Prostate gland (tissue), 2 donors: ENCODE measurements at places on chromosomes 5 and 9. TPM values are rescaled to one million over a fixed set of nuclear protein-coding genes. Genes with fewer than 3 reads are reported as not detected.

Gene OCLN
- total RNA-seq = 20.2 TPM

DNA sequence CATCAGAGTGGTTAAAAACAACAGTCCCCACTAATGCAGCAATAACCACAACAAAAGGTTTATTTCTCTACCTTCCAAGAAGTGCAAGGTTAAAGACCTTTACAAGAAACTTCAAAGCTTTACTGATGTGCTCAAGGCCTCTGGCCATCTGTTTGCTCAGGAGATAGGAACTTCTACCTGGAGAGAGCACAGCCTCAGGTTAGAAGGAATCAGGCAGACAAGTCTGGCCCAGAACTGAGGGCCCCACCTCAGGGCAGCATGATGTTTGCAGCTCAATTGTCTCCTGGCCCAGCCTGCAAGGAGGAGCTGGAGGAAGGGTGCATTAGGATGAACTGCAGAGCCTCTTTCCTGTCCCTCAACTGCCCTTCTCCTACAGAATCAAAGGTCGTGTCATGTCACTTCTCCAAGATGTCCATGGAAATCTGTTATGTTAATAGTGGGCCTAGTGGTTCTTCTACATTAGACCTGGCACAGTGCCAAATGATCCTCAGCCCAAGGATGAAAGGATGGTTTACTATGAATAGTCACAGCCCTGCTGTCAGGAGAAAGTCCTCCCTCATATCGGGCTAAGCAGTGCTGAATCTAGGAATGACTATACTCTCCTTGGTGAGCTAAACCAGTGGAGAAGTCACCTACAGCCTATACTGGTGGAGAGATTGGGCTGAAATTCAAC lies 98.9 kb upstream of the NTRK2 start:
- H3K4me3 ChIP-seq = no peak overlapping the region
- H3K27ac ChIP-seq = no peak overlapping the region
- DNase-seq = no peak
- no peaks in the 10 kb centered on the region for H3K4me1 ChIP-seq
- no peaks in the 10 kb centered on the region for H3K36me3 ChIP-seq

DNA sequence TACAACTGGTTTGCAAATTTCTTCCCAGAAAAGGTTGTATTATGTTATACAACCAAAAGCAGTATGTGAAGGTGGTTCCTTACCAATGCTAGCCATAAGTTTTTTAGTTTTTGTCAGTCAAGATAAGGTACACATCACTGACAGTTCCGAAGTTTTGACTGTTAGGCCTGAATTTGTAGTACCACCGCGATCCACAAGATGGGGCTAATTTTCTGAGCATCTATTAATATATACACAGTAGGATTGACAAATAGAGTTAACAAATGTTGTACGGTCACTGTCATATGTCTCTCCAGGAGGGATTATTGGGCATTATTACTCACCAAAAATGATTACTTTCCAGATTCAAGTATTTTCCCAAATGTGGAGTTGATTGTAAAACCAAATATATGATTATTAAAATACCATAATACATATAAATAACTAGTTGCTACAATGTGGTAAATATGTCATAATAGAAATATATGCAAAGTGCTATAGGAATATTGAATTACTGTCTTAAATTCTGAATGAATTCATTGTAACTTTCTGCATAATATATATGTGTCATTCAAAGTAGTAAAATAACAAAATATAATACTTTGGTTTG lies 28.4 kb upstream of the LRRC19 start:
- H3K4me3 ChIP-seq = no peak overlapping the region
- DNase-seq = peak; percentile 39
- H3K4me1 ChIP-seq = no peaks in the 10 kb centered on the region
- H3K27ac ChIP-seq = no peak overlapping the region

DNA sequence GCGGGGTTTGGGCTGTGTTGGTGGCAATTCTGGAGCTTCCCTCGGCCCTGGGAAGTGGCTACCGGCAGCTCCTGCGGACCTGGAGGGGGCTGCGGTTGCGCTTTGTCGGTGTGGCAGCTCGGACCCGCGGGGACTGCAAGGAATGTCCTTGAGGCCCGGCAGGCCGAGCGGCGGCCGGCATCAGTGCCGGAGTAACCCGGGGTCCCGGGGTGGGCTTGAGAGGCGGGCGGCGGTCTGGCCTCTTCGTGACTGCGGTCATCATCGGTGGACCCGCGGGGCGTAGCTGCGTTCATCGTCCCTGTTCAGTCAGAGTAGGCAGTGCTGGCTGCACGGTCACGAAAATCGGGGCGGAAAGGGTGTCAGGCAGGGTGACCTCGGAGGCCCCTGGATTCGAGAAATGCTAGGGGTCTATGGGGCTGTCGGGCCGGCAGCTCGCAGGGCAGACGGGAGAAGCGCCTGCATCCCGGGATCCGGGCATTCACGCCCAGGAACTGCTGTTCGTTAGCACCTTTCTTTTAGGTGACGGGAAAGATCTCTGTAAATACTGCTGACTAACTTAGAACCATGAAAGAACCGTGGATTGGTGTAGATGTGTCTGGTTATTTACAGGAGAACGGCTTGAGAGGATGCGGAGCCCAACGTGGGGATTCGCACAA lies 474 bp downstream of the HMGCR start:
- DNase-seq = peak; percentile 19
- peaks cover 3% of the 10 kb centered on the region for H3K4me1 ChIP-seq
- peak overlapping the region; percentile 97 for H3K27ac ChIP-seq

DNA sequence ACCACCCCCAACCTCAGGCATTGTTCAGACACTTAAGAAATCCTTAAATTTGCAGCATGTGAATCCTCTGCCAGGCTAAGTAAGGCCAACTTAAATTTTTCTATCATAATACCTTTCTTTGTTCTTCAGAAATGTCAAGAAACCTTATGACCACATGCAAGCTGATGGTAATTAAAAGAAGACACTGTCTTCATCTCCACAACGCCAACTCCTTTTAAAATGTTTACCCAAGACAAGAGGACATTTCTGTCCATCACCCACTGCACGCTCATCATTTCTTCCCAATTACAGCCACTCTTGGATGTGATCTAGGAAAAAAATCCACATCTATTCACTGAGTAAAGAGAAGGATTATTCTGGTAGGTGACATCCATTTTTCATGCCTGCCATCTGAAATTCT lies 6.1 kb upstream of the IFNK start:
- H3K27me3 ChIP-seq = no peaks in the 10 kb centered on the region
- DNase-seq = no peak
- H3K36me3 ChIP-seq = no peaks in the 10 kb centered on the region
- no peak overlapping the region for H3K27ac ChIP-seq
- H3K4me1 ChIP-seq = no peaks in the 10 kb centered on the region
- no peak overlapping the region for H3K4me3 ChIP-seq

DNA sequence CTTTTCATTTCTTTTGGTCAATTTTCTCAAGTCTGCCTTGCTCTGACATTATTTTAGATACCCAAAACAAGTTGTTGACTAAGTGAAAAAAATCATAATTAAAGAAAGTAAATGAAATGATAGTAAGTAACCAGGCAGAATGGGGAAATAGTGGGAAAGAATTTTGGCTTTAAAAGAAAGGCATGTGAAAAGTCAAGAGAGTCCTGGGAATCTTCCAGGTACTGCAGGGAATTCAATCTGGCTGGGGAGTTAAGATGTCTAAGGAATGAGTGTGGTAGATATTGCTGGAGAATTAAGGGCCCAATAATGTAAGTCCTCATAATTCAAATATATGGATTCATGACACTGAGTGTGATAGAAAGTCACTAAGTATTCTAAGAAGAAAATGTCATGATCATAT lies 123.1 kb upstream of the PAPPA start:
- DNase-seq = no peak
- H3K4me3 ChIP-seq = no peak overlapping the region
- H3K27me3 ChIP-seq = no peaks in the 10 kb centered on the region

DNA sequence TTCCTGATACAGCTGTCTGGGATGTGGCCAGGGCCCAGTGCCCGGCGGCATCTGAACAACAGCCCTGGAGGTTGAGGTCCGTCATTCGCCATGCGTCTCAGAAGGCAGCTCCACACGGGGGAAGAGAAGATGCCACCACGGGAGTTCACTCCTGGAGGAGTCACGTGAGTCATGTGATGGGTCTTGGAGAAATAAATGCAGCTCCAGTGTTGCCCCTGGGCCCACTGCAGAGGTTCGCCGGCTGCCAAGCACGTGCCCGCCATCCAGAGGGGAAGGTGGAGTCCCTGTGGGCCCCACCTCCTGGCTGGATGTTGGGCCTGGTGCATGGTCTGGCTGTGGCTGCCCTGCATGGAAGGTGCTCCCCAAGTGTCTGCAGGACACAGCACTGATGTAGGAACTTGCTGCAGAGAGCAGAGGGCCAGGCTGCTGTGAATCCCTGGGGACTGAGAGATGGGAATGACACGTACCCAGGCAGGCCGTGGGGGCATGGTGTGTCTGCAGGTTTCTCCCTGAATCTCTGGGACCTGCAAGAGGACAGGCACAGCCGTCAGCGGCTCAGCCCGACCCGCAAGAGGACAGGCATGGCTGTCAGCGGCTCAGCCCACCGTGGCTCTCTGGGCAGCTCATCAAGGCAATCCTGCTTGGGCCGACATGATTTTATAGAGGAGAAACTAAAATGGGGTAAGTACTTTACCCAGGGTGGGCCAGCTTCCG lies 418.3 kb upstream of the IRX4 start:
- no peaks in the 10 kb centered on the region for H3K27me3 ChIP-seq
- H3K36me3 ChIP-seq = no peaks in the 10 kb centered on the region
- no peak overlapping the region for H3K4me3 ChIP-seq
- DNase-seq = no peak

DNA sequence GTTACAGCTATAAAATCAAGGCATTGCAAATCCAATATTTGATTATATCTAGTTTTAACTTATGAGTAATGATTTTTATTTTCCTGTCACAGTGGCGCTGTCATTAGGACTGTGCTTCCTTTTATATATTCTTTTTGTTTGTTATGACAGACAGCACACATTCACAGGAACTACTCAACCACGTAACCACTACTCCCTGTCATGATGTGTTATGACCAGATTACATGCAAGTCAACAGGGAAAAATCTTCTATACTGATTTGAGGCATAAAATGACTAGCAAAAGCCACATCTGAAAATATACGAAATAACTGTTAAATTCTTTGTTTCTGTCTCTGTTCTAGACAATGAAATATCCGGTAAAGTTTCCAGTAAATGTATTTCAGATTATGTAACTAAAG lies 25.4 kb downstream of the SREK1 start:
- no peaks in the 10 kb centered on the region for H3K27me3 ChIP-seq
- H3K4me3 ChIP-seq = no peak overlapping the region
- H3K4me1 ChIP-seq = no peaks in the 10 kb centered on the region
- DNase-seq = no peak

DNA sequence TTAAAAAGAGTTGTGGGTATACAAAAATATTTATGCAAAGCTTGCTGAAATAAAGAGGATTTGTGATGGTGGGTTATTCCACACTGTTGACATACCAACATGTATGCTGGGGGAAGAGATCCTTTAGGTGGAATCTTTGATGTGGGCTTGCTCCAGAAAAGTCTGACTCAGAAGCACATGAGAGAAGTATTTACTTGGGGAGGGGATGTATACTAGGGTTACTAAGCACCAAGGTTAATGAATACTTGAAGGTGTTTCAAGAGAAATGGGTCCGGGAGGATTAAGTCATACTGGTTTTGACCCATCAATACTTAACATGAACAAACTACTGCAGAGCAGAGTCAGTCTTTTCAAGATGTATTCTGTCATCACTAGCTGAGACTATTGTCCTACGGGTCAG lies 316.4 kb upstream of the GRIN3A start:
- H3K27ac ChIP-seq = no peak overlapping the region
- H3K4me3 ChIP-seq = no peak overlapping the region
- no peak for DNase-seq
- no peaks in the 10 kb centered on the region for H3K4me1 ChIP-seq
- H3K36me3 ChIP-seq = no peaks in the 10 kb centered on the region
- no peaks in the 10 kb centered on the region for H3K27me3 ChIP-seq

DNA sequence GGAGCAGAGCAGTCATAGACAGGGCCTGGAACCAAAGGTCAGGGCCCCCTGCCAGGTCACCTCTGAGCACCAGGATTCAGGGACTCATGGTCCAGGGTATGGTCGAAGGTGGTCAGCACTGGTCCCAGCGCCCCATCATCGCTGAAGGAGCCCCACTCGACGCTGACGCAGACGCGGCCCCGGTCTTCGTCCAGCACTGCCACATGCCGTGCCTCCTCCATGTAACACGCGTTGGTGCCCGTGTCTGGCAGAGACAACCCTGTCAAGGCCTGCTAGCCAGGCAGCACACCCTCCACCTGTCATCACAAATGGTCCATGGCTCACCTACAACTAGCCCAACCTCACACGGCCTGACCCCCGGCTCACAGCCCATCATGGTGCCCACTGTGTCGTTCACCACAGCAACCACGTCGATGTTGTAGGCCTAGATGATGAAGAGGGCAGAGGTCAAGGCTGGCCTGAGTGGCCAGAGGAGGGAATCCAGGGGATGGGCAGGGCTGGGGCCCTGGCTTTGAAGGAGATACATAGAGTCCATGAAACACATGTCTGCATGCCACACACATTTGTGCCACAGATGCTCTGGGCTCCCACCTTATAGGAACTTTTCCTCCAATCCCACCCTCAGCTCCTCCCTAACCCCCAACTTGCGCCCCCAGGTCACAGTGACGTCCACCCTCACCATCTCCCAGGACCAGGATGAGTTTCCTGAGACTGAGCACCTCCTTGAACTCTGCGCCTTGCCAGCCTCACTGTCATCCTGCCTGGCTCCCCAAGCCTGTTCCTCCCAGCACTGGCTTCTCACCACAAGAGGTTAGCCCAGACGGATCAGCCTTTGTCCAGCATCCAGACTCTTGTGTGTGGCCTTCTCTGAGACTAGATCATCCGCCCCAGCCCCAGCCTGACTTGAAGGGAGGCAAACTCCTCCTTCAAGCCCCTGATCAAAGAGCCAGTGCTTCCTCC lies 9.5 kb downstream of the HK3 start:
- no peaks in the 10 kb centered on the region for H3K36me3 ChIP-seq
- no peak overlapping the region for H3K4me3 ChIP-seq
- no peaks in the 10 kb centered on the region for H3K27me3 ChIP-seq
- H3K4me1 ChIP-seq = no peaks in the 10 kb centered on the region
- no peak overlapping the region for H3K27ac ChIP-seq
- no peak for DNase-seq

- H3K4me3 ChIP-seq = no peak overlapping the region
- peak; percentile 12 for DNase-seq
- H3K4me1 ChIP-seq = no peaks in the 10 kb centered on the region
- no peak overlapping the region for H3K27ac ChIP-seq
- H3K36me3 ChIP-seq = no peaks in the 10 kb centered on the region
These were observed 11.9 kb upstream of the SRFBP1 start for GRCh38 chr5:121949885-121950284.

- H3K36me3 ChIP-seq = no peaks in the 10 kb centered on the region
- DNase-seq = no peak
- H3K27me3 ChIP-seq = no peaks in the 10 kb centered on the region
- H3K27ac ChIP-seq = no peak overlapping the region
- H3K4me3 ChIP-seq = no peak overlapping the region
- H3K4me1 ChIP-seq = no peaks in the 10 kb centered on the region
These were observed 24.8 kb upstream of the DENND1A start for GRCh38 chr9:123954518-123955280.
